ENCODE measurements at places on chromosomes 1 and 21. TPM values are rescaled to one million over a fixed set of nuclear protein-coding genes. Genes with fewer than 3 reads are reported as not detected.
A peak's percentile ranks its signal among the peaks of the same experiment; 100 is the strongest.

DNA sequence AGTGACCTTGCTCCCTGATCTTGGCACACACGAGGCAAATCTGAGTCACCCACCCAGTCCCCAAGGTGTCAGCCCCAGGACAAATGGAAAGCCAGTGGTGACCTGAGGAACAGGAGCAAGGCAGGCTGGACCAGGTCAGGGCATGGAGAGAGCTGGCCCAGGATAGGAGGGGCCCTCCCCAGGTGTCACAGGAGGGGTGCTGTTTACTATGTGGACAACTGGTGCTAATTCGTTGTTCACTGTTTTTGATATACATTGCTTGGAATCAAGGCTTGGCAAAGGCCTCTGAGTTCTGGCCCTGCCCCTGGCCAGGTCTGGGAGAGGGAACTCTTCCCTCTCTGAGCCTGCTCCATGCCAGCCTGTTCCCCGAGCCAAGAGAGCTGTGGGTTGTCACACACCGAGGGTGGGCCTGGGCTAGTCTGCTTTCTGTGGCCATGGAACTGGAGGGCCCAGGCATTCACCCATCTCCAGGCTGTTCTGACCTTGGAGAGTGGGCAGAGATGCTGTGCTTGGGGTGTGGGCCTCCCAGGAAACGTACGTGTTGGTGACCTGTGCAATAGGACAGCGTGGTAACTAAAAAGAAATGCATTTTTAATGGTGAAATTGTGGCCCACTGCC is 41.8 kb downstream of the CRYAA start:
- no peak for DNase-seq

DNA sequence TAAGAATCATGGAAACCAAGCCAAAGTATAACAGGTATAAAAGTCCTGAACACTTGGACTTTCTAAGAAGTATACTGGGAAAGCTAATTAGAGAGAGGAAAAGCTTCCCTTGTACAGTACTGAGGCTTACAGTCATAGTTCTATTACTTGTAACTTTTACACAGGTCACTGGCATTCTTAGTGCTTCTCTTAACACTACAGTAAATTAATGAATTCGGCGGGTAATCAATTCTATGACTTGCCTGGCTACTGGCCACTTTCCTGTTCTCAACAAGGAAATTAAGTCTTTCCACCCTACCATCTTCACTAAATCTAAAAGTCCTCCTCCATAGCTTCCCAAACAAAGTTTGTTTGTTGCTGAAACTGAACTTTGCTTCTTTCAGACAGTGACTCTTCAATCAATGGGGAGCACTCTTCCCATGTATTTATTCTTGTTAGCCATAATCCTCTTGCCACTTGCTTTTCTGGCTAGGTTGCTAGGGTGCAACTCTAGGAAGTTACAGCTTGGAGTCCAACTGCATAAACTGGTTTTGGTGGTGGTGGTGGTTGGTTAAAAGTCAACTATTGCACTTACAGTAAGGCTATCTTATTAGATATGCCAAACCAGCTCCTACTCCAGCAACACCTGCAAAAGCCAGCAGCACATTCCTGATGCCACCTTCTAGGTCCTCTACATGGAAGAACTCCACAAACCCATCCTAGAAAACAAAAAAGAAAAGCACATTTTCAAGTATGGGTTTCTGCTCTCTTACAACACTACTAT is 2.4 kb downstream of the MCL1 start:
- DNase-seq: peak; percentile 11

- no peak for DNase-seq
These were observed 10.4 kb downstream of the FGR start for GRCh38 chr1:27624467-27625178.

GRCh38 chr21:14673649-14674048 is 127.5 kb upstream of the SAMSN1 start:
- no peak for DNase-seq

DNA sequence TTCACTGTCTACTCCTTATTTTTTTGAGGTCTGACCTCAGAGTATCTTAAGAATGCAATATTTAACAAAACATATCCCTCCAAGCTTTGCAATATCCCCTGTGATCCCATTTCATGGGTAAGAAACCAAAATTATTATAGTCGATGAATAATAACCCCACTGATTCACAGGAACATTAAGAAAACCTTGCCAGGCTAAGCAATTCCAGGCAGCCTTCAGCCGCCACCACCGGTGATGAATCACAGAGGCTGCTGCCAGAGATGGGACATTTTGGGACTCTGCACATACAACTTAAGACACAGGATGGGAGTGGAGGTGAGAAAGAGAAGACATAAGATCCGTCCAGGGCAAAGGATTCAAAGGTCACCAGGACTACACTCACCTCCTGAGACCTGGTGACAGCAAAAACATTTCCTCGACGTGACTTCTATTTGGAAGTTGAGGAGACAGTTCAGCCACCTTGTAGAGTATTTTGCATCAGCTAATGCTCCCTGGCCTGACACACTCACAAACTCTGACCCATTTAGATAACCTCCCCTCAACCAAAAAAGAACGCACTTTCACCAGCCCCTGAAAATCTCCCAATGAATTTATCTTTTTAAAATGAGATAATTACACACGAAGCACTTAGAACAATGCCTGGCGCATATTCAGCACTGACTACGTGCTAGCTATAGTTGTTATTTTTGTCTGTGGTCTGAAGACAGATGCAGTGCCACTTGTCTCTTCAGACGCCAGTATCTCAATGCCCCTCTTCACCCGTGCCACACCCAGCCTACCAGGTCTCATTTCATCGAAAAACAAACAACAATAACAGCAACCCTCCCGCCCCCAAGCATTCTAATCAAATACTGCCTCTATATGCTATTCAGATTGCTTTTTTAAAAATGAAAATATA is 17.8 kb upstream of the OVAAL start:
- DNase-seq: no peak

DNA sequence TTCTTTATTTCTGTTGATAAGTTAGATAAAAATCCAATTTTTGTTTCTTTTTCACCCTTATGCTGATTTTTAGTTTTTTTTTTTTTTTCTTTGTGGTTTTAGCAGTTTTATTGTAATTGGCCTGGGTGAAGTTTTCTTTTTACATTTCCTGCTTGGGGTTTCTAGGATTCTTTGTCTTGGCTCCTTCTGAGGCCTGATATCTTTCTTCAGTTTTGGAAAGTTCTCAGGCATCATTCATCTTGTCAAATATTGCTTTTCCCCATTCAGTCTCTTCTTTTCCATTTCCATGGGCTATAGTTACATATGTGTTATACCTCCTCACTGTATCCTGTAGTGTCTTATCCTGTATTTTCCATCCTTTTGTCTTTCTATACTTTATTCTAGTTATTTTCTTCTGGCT is 28.5 kb downstream of the ST6GALNAC3 start:
- no peak for DNase-seq

ATP6V0B gene
- polyA plus RNA-seq: 338 TPM

NFASC gene
- polyA plus RNA-seq: 1.7 TPM

GUCA2A gene
- 8.7 TPM for polyA plus RNA-seq

TNNT2 gene
- 55.1 TPM for polyA plus RNA-seq
